ENCODE measurements at places on chromosomes 1 and 21. TPM values are rescaled to one million over a fixed set of nuclear protein-coding genes. Genes with fewer than 3 reads are reported as not detected.

The LRRC40 gene
- 11.3 TPM for total RNA-seq

The SNRPE gene
- 63.3 TPM for total RNA-seq

The BATF3 gene
- 1.0 TPM for total RNA-seq

The KRTAP21-2 gene
- not detected for total RNA-seq

The CHD5 gene
- total RNA-seq, result 0.06 TPM

The SH2D1B gene
- not detected for total RNA-seq

The AQP10 gene
- not detected for total RNA-seq

The GJC2 gene
- total RNA-seq, result 0.61 TPM

DNA sequence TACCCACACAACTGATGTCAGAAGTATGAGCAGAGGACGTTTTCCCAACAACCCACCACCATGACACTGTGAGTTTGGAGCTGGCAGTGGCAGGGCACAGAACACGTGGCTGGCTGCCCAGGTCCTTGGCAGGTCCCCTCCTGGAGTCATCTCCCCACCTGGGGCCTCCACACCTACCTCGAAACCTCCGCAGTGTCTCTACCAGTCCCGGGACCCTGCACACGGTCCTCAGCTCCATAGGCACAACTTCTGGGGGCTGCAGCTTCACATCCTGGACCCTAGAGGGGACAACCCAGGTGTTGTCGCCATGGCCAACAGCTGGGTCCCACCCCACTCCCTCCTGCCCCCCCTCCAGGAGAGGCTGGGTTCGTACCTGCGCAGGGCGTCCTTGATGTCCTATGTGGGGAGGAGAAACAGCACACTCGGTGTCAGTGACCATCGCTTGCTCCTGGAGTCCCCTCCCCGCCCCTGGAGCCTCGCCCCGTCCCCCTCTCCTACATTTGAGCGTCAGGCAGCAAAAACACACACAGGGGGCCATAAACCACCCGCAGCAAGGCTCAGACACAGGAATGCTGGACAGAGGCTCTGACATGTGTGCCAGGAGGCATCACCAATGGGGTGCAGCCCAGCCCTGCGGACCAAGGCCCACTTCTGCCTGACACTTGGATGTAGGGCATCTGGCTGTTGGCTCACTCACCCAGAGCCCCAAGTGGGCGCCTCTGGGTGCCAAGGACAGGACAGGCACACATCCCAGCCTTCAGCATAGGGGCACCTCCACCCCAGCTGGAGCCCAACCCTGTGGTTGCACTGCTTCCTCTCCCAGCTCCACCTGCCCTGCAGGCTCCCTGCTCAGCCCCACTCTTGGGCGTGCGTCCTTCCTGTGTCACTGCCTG lies 9.6 kb downstream of the TRIM11 start:
- no peak for DNase-seq
- no peaks in the 10 kb centered on the region for H3K27me3 ChIP-seq
- peaks cover 14% of the 10 kb centered on the region for H3K4me1 ChIP-seq
- no peak overlapping the region for H3K4me3 ChIP-seq
- no peak overlapping the region for H3K27ac ChIP-seq
- H3K36me3 ChIP-seq, result peaks cover 46% of the 10 kb centered on the region

DNA sequence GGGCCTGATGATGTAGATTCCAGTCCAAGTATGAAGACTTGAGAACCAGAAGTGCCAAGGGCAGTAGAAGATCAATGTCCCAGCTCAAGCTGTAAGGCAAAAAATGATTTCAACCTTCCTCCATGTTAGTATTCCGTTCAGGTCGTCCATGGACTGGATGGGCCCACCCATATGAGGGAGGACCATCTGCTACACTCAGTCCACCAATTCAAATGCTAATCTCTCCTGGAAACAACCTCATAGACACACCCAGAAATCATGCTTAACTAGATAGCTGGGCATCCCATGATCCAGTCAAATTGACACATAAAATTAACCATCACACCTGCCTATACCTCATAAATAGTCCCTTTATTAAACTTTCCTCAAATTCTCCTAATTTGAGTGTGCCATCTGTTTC lies 73.3 kb upstream of the NFASC start:
- DNase-seq, result no peak
- no peaks in the 10 kb centered on the region for H3K36me3 ChIP-seq
- no peaks in the 10 kb centered on the region for H3K27me3 ChIP-seq
- H3K4me1 ChIP-seq, result no peaks in the 10 kb centered on the region
- H3K27ac ChIP-seq, result no peak overlapping the region

DNA sequence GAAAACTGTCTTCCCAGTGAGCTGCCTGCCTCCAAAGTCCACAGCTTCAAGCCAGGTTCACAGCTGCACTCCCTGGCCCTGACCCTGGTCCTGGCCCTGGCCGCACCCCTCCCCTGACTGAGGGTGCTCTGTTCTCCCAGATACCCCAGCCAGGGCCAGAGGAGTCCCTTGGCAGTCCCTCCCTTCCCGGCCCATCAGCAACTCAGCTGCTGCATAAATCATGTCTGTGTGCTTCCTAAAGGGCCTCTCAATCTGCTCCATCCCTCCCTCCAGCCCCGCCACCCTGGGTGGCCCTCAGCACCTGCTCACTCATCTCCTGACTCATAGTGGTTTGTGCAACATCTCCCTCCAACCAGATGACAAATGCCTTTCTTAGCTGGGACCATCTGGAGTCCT lies 24.8 kb upstream of the C1orf174 start:
- H3K27me3 ChIP-seq, result no peaks in the 10 kb centered on the region
- DNase-seq, result no peak
- no peaks in the 10 kb centered on the region for H3K4me1 ChIP-seq
- H3K27ac ChIP-seq, result no peak overlapping the region

- H3K27ac ChIP-seq, result no peak overlapping the region
- no peaks in the 10 kb centered on the region for H3K27me3 ChIP-seq
- no peaks in the 10 kb centered on the region for H3K4me1 ChIP-seq
- H3K4me3 ChIP-seq, result no peak overlapping the region
Observed at GRCh38 chr1:188240772-188241406, 1412.1 kb downstream of the PLA2G4A start.

GRCh38 chr1:169132512-169133227 lies 26.2 kb downstream of the ATP1B1 start:
- no peak overlapping the region for H3K27ac ChIP-seq
- no peaks in the 10 kb centered on the region for H3K36me3 ChIP-seq
- H3K27me3 ChIP-seq, result no peaks in the 10 kb centered on the region
- H3K4me3 ChIP-seq, result no peak overlapping the region

GRCh38 chr1:99481391-99481996 lies 164.4 kb upstream of the PALMD start:
- H3K36me3 ChIP-seq, result no peaks in the 10 kb centered on the region
- H3K4me1 ChIP-seq, result no peaks in the 10 kb centered on the region
- H3K27ac ChIP-seq, result no peak overlapping the region
- H3K4me3 ChIP-seq, result no peak overlapping the region
- no peaks in the 10 kb centered on the region for H3K27me3 ChIP-seq

GRCh38 chr1:197715806-197716205 lies 59.5 kb downstream of the DENND1B start:
- H3K4me3 ChIP-seq, result no peak overlapping the region
- H3K27ac ChIP-seq, result no peak overlapping the region
- DNase-seq, result no peak
- H3K27me3 ChIP-seq, result no peaks in the 10 kb centered on the region
- H3K4me1 ChIP-seq, result no peaks in the 10 kb centered on the region

GRCh38 chr1:231216498-231216897 lies 24.5 kb upstream of the GNPAT start:
- H3K36me3 ChIP-seq, result no peaks in the 10 kb centered on the region
- no peak for DNase-seq
- no peak overlapping the region for H3K4me3 ChIP-seq
- no peak overlapping the region for H3K27ac ChIP-seq
- H3K27me3 ChIP-seq, result no peaks in the 10 kb centered on the region

DNA sequence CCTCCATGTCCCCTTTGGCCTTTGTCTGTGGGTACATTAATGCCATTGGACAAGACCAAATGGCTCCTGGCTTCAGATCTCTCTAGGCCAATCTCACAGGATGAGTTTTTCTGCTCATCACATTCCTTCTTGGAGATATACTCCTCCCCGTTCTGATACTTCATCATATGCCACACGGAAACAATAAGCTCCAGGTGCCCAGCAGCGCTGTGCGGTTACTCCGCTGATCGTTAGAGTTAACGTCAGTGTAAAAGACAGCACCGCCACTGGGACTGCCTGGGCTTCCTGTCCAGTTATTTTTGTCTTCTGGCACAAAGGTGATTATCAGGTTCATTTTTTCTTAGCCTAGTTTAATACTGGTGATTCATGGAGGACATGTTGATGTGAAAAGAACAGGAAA lies 22.5 kb downstream of the CACHD1 start:
- H3K27me3 ChIP-seq, result no peaks in the 10 kb centered on the region
- no peak for DNase-seq
- H3K4me3 ChIP-seq, result no peak overlapping the region

GRCh38 chr21:45596704-45597318 lies 46.7 kb upstream of the PCBP3 start:
- H3K4me3 ChIP-seq, result no peak overlapping the region
- no peak overlapping the region for H3K27ac ChIP-seq
- peaks cover 22% of the 10 kb centered on the region for H3K4me1 ChIP-seq
- H3K36me3 ChIP-seq, result no peaks in the 10 kb centered on the region
- H3K27me3 ChIP-seq, result no peaks in the 10 kb centered on the region

DNA sequence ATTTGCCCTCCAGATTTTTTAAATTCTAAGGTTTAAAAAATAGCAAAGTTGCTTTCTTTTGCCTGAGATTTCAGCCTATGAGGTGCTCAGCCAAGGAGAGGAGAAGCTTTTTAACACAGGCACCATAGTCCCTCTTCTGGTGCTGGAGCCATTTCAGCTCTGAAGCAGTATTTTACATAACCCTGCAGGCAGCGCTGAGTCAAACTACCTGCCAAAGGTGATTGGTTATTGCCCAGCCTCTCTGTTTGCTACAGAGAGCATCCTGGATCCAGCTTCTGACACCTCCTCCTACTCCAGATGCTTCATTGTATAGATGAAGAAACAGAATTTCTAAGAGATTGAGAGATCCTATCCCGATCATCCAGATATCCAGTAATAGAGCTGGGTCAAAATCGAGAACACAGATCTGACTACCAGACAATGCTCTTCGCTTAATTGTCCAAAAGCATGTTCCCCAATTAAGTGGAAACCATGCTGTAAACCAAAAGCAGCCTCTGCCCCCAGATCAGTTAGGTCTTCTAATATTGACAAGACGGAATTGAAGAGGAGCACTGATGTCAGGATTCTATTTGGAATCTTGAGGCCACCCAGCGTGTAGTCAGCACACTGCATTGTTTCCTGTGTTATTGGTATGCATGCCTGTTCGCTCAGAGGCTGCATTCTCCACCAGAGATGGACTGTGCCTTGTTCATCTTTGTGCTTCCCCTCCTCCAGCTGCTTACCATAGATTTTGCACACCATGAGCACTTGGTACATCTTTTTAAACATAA lies 22.1 kb downstream of the RGS8 start:
- no peak overlapping the region for H3K27ac ChIP-seq
- H3K27me3 ChIP-seq, result no peaks in the 10 kb centered on the region
- H3K36me3 ChIP-seq, result no peaks in the 10 kb centered on the region
- no peaks in the 10 kb centered on the region for H3K4me1 ChIP-seq
- DNase-seq, result no peak
- no peak overlapping the region for H3K4me3 ChIP-seq

- no peak for DNase-seq
- H3K4me1 ChIP-seq, result peaks cover 47% of the 10 kb centered on the region
- H3K36me3 ChIP-seq, result peaks cover 34% of the 10 kb centered on the region
- peak overlapping the region; percentile 76 for H3K4me3 ChIP-seq
Observed at GRCh38 chr1:27831568-27832410, 1.2 kb downstream of the PPP1R8 start.

GRCh38 chr1:214326406-214326805 lies 45.4 kb downstream of the SMYD2 start:
- H3K27ac ChIP-seq, result no peak overlapping the region
- no peak overlapping the region for H3K4me3 ChIP-seq
- H3K27me3 ChIP-seq, result no peaks in the 10 kb centered on the region
- peaks cover 6% of the 10 kb centered on the region for H3K36me3 ChIP-seq
- DNase-seq, result no peak

GRCh38 chr1:117708323-117709248 lies 102.7 kb downstream of the TENT5C start:
- no peaks in the 10 kb centered on the region for H3K4me1 ChIP-seq
- H3K4me3 ChIP-seq, result no peak overlapping the region
- DNase-seq, result no peak
- no peaks in the 10 kb centered on the region for H3K27me3 ChIP-seq
